ENCODE measurements at places on chromosomes 16 and 17.

- no peak for DNase-seq
Observed at GRCh38 chr16:27414788-27415431, 12.9 kb downstream of the IL21R start.

GRCh38 chr16:31016018-31016417 lies 5.6 kb upstream of the STX1B start:
- no peak for DNase-seq

DNA sequence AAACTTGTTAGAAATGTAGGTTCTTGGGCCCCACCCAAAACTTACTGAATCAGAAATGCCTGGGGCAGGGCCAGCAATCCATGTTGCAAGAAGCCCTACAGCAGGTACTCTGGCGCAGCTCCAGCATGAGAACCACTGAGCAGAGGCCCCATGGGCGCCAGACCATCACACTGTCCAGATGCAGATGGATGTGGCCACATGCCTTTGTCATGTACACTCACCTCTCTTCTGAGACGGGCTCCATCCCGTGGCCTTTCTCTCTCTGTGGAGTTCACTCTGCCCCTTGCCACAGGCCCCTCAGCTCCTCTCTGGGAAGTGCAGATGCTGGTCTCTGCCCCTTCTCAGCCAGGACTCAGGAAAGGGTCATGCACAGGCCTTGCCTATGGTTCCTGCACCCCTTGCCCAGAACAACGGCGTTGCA lies 2.3 kb upstream of the CCNF start:
- DNase-seq: no peak

- no peak for DNase-seq
Observed at GRCh38 chr16:87140211-87141200, 176.7 kb downstream of the C16orf95 start.

- DNase-seq: no peak
Observed at GRCh38 chr16:72122308-72122707, 28.7 kb downstream of the DHX38 start.

GRCh38 chr16:68381363-68381724 lies 67.0 kb downstream of the SMPD3 start:
- DNase-seq: no peak

DNA sequence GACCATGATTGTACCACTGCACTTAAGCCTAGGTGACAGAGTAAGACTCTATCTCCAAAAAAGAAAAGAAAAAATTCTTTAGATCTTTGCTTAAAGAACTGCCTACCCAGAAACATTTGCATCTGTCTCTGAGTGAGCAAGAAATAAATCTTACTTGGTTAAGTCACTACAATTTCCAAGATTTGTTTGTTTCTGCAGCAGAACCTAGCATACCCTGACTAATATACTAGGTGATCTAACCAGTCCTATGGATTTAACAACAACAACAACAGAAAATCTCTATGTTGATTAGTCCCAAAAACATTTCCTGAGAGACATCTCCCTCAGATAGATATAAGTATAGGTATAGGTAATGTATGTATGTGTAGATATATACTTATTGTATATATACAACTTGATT lies 549.3 kb upstream of the PSMD7 start:
- no peak for DNase-seq

GRCh38 chr17:16913463-16913862 lies 58.5 kb downstream of the TNFRSF13B start:
- DNase-seq: no peak

- no peak for DNase-seq
Observed at GRCh38 chr16:89026121-89026612, 49.2 kb upstream of the CBFA2T3 start.

- no peak for DNase-seq
Observed at GRCh38 chr16:88730632-88731607, 24.6 kb downstream of the CTU2 start.

DNA sequence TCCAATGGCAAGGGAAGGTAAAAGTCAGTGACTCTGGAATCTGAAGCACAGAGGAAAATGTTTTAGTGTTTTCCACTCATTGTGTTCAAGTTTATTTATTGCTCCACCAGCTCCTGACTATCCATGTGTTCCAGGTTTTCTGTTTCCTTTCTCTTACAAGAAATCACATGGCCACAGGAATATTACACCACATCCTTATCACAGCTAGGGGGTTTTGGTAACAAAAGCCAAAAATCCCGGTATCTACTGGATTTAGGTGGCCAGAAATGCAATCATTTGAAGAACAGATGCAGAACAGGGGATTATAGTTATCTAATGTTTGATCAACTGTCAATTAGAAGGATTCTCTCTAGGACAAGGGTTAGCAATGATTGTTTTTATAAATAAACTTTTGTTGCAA lies 47.9 kb downstream of the STH start:
- DNase-seq: no peak

GRCh38 chr16:50040018-50040417 lies 15.0 kb downstream of the CNEP1R1 start:
- no peak for DNase-seq

GRCh38 chr17:67558740-67559380 lies 158.9 kb upstream of the NOL11 start:
- DNase-seq: no peak

GRCh38 chr16:31695667-31696066 lies 168.0 kb downstream of the AHSP start:
- DNase-seq: no peak
